ENCODE measurements at places on chromosomes 5 and 9.

DNA sequence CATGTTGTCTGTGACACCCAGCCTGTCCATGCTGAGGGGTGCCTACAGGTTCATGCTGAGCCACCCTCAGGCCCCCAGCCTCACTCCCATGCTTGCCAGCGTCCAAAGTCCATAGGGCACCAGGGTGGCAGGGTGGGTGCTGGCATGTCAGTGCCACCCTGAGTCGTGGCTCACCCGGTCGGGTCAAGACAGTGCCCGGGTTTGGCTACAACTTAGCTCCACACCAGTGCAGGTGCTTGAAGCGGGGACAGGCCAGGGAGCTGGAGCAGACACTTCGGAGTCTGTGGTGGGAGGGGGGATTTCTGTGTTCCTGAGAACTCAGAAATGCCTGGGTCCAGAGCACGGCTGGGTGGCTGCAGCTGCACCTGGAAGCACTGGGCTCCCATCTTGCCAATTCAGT lies 579.2 kb upstream of the FAM174A start:
- no peaks in the 10 kb centered on the region for H3K27me3 ChIP-seq
- no peak overlapping the region for H3K4me3 ChIP-seq
- H3K4me1 ChIP-seq = no peaks in the 10 kb centered on the region
- H3K36me3 ChIP-seq = no peaks in the 10 kb centered on the region
- H3K27ac ChIP-seq = no peak overlapping the region

DNA sequence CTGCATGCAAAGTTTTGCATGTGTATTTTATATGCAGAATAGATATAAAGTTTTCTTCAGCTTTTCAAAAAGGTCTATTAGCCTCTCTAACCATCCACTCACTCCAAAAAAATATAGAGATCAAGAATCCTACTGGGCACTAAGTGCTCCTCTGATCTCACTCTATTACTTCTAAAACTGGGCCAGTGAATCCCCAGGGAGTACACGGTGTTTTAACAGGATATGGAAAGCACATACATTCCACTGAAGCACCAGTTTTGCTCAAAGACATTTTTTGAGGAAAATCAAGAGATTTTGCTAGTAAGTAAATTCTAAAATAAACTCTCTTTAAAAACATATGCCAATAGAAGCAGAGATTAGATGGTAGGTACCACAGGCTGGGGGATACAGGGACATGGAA lies 95.2 kb downstream of the DEPDC1B start:
- no peak for DNase-seq
- H3K27ac ChIP-seq = no peak overlapping the region
- H3K4me1 ChIP-seq = peaks cover 1% of the 10 kb centered on the region
- no peaks in the 10 kb centered on the region for H3K27me3 ChIP-seq
- H3K36me3 ChIP-seq = peaks cover 10% of the 10 kb centered on the region

- peaks cover 10% of the 10 kb centered on the region for H3K4me1 ChIP-seq
- no peaks in the 10 kb centered on the region for H3K36me3 ChIP-seq
- peaks cover 29% of the 10 kb centered on the region for H3K27me3 ChIP-seq
- DNase-seq = no peak
- no peak overlapping the region for H3K4me3 ChIP-seq
Observed at GRCh38 chr5:157952374-157952685, 93.4 kb upstream of the CLINT1 start.

GRCh38 chr9:38281196-38281595 lies 111.3 kb upstream of the ALDH1B1 start:
- peaks cover 26% of the 10 kb centered on the region for H3K4me1 ChIP-seq
- DNase-seq = no peak
- H3K27ac ChIP-seq = no peak overlapping the region
- H3K27me3 ChIP-seq = peaks cover 26% of the 10 kb centered on the region
- H3K36me3 ChIP-seq = no peaks in the 10 kb centered on the region

GRCh38 chr5:135047347-135047695 lies 13.3 kb upstream of the PITX1 start:
- no peak for DNase-seq
- peaks cover 69% of the 10 kb centered on the region for H3K27me3 ChIP-seq

DNA sequence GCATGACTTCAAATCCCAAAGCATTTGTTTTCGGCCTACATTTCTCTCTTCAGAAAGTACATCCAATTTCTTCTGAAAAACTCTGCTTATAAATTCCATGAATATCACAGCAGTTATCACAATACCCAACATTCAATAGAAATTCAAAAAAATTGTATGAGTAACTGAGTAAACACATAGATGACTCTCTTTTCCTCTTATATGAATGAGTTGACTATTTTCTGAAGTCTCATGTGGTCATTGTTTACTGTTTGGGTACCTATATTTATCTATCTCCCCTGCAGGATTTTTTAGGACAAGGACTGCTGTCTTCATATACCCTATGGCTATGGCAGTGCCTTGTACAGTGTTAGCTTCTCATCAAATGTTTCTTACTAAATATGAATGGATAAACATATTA lies 157.1 kb downstream of the HTR1A start:
- no peaks in the 10 kb centered on the region for H3K27me3 ChIP-seq
- H3K4me1 ChIP-seq = no peaks in the 10 kb centered on the region
- DNase-seq = no peak
- no peaks in the 10 kb centered on the region for H3K36me3 ChIP-seq
- no peak overlapping the region for H3K4me3 ChIP-seq

DNA sequence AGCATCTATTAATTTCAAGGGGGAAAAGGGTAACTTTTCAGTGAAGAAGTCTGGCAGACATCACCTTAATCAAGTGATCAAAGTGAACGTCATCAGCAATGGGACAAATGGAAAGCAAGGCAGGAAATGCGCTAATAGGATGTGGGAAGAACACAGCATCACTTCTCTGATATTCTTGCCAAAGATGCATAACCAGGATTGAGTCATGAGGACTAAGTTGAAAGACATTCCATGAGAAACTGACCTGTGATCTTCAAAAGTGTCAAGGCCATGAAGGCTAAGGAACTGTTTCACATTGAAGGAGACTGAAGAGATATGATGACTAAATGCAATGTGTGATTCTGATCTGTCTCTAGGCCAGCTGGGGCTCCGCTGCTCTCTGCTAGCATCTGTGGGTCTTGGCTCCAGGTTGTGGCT lies 92.9 kb downstream of the NDFIP1 start:
- H3K27ac ChIP-seq = no peak overlapping the region
- H3K4me1 ChIP-seq = no peaks in the 10 kb centered on the region
- H3K4me3 ChIP-seq = no peak overlapping the region
- DNase-seq = no peak
- peaks cover 18% of the 10 kb centered on the region for H3K27me3 ChIP-seq

DNA sequence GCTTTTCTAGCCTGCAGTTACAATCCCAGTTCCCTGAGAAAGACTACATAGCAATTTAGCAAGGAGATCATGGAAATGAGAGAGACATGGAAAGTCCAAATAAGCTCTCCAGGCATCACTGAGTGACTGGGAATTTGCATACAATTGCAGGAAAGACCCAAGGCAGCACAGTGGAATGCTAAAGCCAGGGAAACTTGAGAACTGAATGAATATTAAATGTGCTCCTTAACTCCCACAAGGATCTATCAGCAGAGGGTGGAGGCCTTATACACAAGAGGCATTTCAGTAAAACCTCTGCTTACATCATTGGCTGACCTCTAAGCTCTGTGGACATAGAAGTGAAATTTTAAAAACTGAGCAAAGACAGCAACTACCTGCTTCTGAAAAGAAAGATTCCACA lies 355.6 kb upstream of the DAB2 start:
- H3K27me3 ChIP-seq = peaks cover 6% of the 10 kb centered on the region
- H3K27ac ChIP-seq = no peak overlapping the region
- DNase-seq = no peak

GRCh38 chr5:35356725-35357124 lies 126.4 kb upstream of the PRLR start:
- no peaks in the 10 kb centered on the region for H3K4me1 ChIP-seq
- no peak for DNase-seq
- H3K36me3 ChIP-seq = no peaks in the 10 kb centered on the region
- peaks cover 6% of the 10 kb centered on the region for H3K27me3 ChIP-seq
- H3K27ac ChIP-seq = no peak overlapping the region

DNA sequence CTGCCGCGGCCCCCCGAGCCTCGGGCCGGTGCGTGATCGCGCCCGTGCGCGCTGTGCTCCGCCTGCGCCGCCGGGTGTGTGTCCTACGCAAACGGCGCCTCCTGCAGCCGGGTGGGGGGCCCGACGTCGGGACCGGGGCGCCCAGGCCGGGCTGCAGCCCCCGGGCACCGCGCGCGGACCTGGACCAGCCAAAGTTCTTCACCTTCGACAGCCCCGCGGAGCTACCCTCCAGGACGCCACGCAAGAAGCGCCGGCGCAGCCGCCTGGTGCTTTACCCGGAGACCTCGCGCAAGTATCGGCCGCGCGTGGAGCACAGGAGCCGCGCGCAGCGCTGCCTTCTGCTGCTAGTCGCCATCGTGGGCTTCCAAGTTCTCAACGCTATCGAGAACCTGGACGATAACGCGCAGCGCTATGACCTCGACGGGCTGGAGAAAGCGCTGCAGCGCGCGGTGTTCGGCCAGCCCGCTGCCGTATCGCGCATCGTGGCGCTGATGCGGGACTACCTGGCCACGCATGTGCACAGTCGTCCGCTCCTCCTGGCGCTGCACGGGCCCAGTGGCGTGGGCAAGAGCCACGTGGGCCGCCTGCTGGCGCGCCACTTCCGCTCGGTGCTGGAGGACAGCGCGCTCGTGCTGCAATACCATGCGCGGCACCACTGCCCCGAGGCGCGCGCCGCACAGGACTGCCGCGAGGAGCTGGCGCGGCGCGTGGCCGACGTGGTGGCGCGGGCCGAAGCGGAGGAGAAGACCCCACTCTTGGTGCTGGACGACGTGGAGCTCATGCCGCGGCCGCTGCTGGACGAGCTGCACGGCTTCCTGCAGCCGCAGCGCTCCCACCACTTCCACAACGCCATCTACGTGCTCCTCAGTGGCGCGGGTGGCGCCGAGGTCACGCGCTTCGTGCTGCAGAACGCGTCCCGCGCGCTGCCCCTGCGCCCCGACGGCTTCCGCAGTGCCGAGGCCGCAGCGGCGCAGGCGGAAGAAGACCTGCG lies 1.5 kb downstream of the TOR4A start:
- peaks cover 2% of the 10 kb centered on the region for H3K36me3 ChIP-seq
- H3K4me3 ChIP-seq = no peak overlapping the region
- DNase-seq = no peak

DNA sequence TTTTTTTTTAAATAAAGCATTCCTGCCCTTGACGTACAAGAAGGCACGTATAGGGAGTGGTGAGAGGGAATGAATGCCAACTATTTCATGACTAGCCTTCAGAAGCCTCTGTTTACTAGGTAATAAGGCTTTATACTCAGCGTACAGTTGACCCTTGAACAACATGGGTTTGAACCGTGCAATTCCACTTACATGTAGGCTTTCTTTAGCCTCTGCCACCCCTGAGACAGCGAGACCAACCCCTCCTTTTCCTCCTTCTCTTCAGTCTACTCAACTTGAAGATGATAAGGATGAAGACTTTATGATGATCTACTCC lies 22.5 kb downstream of the CDC42SE2 start:
- peaks cover 49% of the 10 kb centered on the region for H3K36me3 ChIP-seq
- no peaks in the 10 kb centered on the region for H3K27me3 ChIP-seq
- no peak overlapping the region for H3K27ac ChIP-seq
- H3K4me3 ChIP-seq = no peak overlapping the region
- DNase-seq = no peak

GRCh38 chr9:100626949-100627348 lies 49.1 kb downstream of the CAVIN4 start:
- H3K4me3 ChIP-seq = no peak overlapping the region
- peaks cover 2% of the 10 kb centered on the region for H3K27me3 ChIP-seq
- no peaks in the 10 kb centered on the region for H3K4me1 ChIP-seq
- no peak overlapping the region for H3K27ac ChIP-seq
- no peak for DNase-seq
- no peaks in the 10 kb centered on the region for H3K36me3 ChIP-seq

GRCh38 chr5:79689541-79690466 lies at the start of gene CMYA5:
CMYA5 (plus strand) TSS chr5:79689836; CDS start chr5:79689908, 72 bp downstream.
- peaks cover 3% of the 10 kb centered on the region for H3K4me1 ChIP-seq
- DNase-seq = no peak
- H3K4me3 ChIP-seq = no peak within 1 kb of the TSS

GRCh38 chr5:80516826-80517225 lies 28.9 kb downstream of the FAM151B start:
- H3K4me1 ChIP-seq = no peaks in the 10 kb centered on the region
- no peak overlapping the region for H3K4me3 ChIP-seq
- no peak overlapping the region for H3K27ac ChIP-seq
- H3K27me3 ChIP-seq = peaks cover 2% of the 10 kb centered on the region
- H3K36me3 ChIP-seq = no peaks in the 10 kb centered on the region
- DNase-seq = no peak

DNA sequence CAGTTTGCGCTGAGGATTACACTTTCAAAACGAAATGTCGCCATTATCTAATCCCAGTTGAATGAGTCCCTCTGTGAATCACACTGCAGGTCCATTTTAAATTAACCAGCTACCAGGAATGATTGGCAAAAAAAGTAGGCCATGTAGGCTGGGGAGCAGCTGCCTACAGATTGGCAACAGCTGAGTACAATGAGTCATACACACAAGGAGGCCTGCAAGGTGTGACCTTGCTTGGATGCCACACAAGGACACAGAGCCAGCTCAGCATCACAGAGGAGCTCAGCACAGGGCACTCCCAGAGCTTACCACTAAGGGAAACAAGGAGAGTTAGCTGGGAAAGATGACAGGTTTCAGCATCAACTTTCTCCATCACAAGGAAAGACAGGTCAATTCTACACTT lies 12.9 kb downstream of the HAVCR1 start:
- H3K27me3 ChIP-seq = no peaks in the 10 kb centered on the region
- H3K4me1 ChIP-seq = peaks cover 20% of the 10 kb centered on the region
- H3K27ac ChIP-seq = no peak overlapping the region

- H3K27ac ChIP-seq = peak overlapping the region; percentile 28
- no peak overlapping the region for H3K4me3 ChIP-seq
- H3K36me3 ChIP-seq = peaks cover 24% of the 10 kb centered on the region
- no peaks in the 10 kb centered on the region for H3K4me1 ChIP-seq
- DNase-seq = peak; percentile 57
- no peaks in the 10 kb centered on the region for H3K27me3 ChIP-seq
Observed at GRCh38 chr9:129006328-129007034, 21.6 kb downstream of the SH3GLB2 start.

- H3K4me1 ChIP-seq = peaks cover 7% of the 10 kb centered on the region
- H3K27me3 ChIP-seq = peaks cover 76% of the 10 kb centered on the region
- H3K4me3 ChIP-seq = no peak overlapping the region
- DNase-seq = peak; percentile 57
- H3K27ac ChIP-seq = no peak overlapping the region
Observed at GRCh38 chr5:76074487-76075065, 8.6 kb upstream of the SV2C start.

DNA sequence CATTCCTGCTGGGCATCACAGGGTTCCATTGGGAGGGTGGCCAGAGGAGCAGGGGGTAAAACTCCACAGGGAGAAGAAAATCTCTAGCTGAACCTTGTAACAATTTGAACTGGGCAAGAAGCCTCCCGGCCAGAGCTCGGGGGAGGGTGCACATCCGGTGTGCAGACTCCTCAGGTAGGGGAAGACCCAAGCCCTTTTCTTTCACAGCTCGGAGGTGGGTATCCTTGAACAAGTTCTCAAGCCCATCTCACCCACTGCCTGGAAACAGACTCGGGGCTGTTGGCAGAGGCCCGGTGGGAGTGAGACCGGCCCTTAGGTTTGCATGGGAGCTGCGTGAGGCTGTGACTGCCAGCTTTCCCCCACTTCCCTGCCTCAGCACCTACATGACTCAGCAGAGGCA lies 111.5 kb upstream of the IL7R start:
- H3K27ac ChIP-seq = peak overlapping the region; percentile 62
- peaks cover 46% of the 10 kb centered on the region for H3K4me1 ChIP-seq
- no peaks in the 10 kb centered on the region for H3K27me3 ChIP-seq
- H3K36me3 ChIP-seq = peaks cover 47% of the 10 kb centered on the region
- H3K4me3 ChIP-seq = peak overlapping the region; percentile 10

Measured in activated CD8-positive, alpha-beta memory T cell treated with anti-CD3 and anti-CD28 coated beads, Interleukin-2, amount 10 ng/mL, durations not matched to agents 7 days and 5 days (primary cell).